RPMI7951 (cell line): ENCODE measurements at places on chromosomes 7 and 10. TPM values are rescaled to one million over a fixed set of nuclear protein-coding genes. Genes with fewer than 3 reads are reported as not detected.

The HPS6 gene
- total RNA-seq: 5.3 and 10.7 TPM in 2 replicates

The TPST1 gene
- total RNA-seq: 35.2 and 36.5 TPM in 2 replicates

The TAS2R41 gene
- total RNA-seq: not detected in 2 replicates

The TFEC gene
- total RNA-seq: under 0.01 TPM in 1 of 2 replicates, not detected in the other

The MALRD1 gene
- total RNA-seq: not detected in 2 replicates

The SLC13A1 gene
- total RNA-seq: not detected in 2 replicates

The FFAR4 gene
- not detected in 2 replicates for total RNA-seq

The CAV2 gene
- total RNA-seq: 74.9 and 109 TPM in 2 replicates

The AEBP1 gene
- 73.7 and 79.7 TPM in 2 replicates for total RNA-seq

The ZNF365 gene
- 4.8 and 6.8 TPM in 2 replicates for total RNA-seq

The ACSL5 gene
- total RNA-seq: 18.5 TPM in 2 replicates

The SEMA4G gene
- total RNA-seq: 0.49 and 0.84 TPM in 2 replicates

The ZFAND2A gene
- 33.0 and 34.9 TPM in 2 replicates for total RNA-seq

The KLF14 gene
- under 0.01 and 0.12 TPM in 2 replicates for total RNA-seq

The GIMAP1 gene
- total RNA-seq: not detected in 2 replicates

The ASAH2 gene
- total RNA-seq: 0.39 and 0.84 TPM in 2 replicates

- DNase-seq: no peak
Measured at GRCh38 chr7:6725003-6725402, 18.3 kb upstream of the ZNF12 start.

- DNase-seq: no peak
Measured at GRCh38 chr10:70283445-70284399, at the start of gene NPFFR1. TSS of gene NPFFR1 (minus strand) at chr10:70284004. CDS start at chr10:70283676, 328 bp downstream.

DNA sequence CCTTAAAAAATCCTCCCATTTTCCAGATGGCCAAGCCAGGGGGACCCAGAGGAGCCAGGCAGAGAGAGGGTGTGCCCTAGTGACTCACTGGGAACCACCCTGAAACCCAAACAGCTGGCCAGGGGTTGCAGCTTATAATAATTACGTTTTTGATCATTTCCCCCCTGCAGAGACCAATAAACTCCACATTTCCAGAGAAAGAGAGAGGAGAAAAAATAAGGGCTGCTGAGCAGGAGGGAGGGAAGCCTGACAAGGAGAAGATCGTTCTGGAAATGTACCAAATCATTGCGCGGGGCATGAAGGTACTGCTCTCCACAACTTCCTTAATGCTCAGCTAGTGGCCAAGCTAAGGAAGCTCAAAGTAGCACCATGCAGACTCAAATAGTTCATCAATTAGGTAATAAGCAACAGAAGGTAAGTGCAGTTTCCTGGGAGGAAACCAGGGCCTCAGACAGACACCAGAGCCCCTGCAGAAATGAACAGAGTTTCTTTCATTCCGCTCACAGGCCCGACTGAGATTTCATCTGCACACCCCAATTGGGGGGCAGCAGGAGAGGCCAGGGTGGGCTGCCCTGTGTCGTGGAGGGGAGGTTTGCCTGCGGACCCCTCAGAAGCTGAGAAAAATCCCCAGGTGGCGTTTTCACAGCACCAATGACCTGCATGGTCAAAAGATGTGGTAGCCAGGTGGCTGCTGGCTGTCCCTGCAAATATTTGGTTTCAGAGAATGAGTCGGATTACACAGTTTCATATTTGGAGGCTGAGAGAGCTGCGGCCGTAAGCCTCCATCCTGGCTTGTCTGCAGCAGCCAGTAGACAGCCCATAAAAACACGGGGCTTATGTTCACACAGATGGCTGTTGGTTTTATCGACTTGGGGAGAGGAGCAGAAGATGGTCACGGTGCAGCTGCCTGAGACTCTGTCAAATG is 153.2 kb upstream of the LYZL2 start:
- DNase-seq: peak; percentile 71

GRCh38 chr7:76294344-76295024 is 8.0 kb upstream of the HSPB1 start:
- DNase-seq: peak; percentile 95

GRCh38 chr10:2887391-2888070 is 179.8 kb upstream of the PFKP start:
- no peak for DNase-seq

DNA sequence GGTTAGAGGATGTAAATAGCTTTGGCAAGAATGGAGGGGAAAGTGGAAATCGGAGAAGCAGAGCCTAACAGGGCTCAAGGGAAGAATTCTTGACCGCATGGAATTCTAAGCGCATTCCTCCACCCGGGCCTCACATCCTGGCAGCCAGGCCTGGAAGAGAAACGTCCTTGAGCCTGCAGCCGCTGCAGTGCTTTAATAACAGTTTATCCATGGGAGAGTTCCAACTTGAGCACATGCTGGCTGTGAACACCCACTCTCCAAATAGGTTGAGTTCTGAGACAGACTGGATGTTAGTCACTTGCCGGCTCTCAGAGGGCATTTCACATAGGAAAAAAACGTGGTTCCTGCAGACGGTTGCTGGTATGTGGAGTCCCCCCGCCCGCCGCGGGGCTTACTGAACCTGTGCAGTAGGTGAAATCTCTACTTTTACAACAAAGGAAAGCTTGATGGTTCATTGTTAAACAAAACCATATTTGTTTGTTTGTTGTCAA is 61.4 kb upstream of the STEAP1B start:
- peak; percentile 100 for DNase-seq

DNA sequence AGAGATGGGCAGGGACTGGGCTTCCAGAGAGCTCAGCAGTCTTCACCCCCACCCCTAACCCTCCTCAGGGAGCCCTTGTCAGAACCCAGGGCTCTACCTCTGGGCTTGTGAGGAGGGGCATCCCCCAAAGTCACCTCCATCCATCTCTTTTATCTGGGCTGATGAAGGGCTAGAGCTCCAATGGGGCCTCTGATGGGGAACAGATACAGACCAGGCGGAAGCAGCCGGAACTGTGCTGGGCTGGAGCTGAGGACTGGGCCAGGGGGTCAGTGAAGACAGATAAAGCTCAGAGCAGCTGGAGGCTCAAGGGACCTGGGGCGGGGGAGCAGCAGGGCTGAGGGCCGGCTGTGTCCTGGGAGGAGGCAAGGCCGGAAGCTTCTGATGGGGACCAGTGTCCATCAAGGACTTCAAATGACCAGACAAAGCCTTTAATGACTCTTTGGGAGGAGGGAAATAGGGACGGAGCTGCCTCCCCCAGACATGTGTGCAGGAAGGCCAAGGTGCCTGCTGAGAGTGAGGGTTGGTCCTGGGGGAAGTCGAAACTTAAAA is 10.2 kb downstream of the KAZALD1 start:
- no peak for DNase-seq

GRCh38 chr10:62637249-62638061 is 167.1 kb upstream of the ADO start:
- DNase-seq: peak; percentile 75

GRCh38 chr10:52703898-52704297 is 68.7 kb downstream of the MBL2 start:
- peak; percentile 40 for DNase-seq

DNA sequence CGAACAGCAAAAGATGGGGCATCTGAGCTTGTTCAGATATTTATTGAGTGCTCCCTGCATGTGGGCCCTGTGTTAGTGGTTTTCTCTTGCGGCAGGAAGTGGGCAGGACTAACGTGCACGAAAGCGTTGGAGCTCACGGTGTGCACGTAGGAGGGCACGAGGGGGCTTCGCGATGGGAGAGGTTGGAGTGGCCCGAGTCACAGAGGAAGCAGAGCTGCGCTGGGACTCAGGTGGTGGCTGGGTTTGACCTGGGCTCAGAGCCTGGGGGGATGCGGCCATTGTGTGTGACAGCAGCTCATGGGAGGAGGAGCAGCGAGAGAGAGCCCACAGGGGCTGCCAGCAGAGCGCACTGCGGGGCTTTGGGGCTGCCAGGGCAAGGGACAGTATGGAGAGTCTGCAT is 7.7 kb downstream of the ZSCAN25 start:
- DNase-seq: no peak

DNA sequence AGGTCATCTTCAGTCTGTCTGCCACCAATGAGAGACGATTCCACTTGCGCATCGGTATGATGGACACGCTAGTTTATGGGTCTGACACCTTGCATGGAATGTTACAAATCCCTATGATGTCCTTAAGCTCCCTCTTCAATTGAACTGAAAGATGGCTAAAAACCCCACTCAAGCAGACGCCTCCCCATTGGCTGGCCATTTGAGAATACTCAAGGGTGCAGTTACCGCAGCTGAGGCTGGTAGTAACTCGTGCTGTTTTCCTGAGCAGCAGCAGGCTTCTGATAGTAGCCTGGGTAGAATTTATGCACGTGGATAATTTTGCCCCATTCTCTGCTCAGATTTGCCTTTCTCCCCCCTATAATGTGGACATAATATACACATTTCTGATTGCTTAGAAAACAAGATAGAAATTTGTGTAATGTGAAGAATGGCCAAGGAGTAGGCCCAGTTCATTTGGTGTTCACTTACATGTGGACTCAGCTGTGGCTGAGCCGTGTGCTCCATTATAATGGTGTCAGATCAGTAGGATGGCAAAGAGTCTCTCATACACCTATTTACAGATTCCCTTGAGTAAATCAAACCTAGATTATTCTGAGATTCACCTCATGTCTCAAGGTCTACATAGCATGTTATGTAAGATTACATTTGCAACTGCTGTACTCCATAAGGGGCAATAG is 142.8 kb downstream of the HIBADH start:
- no peak for DNase-seq

DNA sequence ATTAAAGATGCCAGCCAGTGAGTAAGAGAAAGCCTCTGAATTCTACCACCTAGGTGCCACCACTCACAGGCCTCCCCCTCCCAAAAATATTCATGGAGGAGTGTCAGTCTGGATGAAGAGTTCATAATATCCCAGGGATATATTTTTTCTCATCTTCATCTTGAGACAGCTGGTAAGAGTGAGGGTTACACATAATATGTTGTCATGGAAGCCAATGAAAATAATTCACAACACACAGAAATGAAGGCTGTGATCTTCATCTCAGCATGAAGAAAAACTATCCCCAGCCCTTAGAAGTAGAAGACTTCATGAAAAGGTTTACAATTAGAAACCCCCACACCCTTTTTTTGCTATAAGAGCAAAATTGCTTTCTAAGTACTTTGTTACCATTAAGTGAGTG is 175.6 kb downstream of the DNAH11 start:
- no peak for DNase-seq

DNA sequence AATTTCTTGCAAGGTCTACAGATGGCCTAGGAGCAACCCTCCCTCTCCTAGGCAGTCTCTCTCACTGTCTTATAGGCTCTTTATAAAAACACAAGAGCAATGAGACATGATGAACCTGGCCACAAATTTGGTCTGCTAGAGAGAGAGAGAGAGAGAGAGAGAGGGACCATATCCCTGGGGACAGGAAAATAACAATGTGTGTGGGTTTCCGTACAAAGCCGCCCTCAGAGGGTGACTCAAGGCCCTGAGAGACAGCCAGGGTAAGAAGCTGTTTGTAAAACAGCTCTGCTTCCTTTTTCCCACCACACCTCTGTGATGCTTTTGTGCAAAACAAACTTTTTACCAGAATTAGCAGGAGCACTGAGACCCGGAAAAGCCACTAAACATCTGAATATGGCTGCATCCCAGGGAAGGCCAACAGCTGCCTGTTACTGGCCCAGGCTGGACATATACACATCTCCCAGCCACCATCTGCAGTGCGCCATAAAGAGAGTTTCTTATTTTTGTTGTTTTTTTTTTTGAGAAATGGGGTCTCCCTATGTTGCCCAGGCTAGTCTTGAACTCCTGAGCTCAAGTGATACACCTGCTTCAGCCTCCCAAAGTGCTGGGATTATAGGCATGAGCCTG is 18.4 kb downstream of the GIMAP5 start:
- peak; percentile 13 for DNase-seq

DNA sequence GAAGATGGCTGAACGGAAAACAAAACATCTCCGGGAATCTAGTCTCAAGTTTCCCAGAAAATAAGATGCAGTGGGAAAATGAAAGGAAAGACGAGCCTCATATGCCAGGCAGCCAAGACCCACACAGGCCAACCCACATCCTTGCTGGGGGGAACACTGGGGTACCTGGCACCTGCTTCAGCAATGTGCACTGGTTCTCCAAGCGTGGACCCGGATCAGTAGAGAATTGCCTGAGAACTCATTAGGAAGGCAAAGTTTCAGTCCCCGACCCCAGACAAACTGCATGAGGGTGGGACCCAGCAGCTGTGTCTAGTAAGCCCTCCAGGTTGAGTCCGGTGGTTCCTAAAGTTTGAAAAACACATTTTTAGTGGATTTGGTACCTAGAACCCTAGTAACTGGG is 18.4 kb downstream of the FAM53B start:
- no peak for DNase-seq

DNA sequence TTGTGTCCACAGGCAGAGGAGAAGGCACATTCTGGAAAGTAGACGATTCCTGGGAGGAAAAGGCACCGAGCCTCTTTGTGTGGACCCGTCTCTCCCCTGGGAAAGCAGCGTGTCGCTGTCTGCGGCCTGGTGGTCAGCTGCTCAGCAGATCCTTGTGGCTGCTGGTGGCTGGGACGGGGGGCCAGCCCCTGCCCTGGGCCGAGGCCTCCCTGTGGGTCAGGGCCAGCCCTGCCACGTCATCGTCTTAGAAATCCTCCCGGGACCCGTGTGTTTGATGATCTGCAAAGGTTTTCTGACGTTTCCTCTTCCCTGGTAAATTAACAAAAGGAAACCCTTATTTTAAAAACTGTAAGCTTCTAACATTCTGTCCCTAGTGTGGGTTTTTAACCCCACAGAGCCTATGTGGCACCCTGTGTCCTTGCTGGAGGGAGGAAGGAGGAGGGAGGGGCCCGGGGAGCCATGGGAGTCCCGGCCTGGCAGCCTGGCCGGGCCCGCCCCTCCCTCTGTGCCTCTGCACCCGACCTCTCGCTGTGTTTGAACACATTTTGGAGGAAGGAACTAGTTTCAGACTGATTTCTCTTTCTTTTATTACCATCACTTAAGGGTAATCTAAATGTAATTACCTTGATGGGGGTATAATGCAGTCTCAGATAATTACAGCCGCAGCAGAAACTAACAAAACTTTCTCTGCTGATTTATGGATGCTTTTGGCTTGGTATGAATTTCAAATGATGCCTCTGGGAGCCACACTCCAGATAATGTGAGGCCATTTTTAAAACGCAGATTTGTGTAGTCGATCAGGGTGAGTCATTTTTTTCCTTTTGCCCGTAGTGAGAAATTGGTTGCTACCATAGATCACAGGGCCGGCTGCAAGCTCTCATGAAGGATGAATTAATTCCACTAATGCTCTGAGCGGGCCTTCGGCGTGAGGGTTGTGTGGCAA is 85.5 kb downstream of the NKX6-2 start:
- no peak for DNase-seq

DNA sequence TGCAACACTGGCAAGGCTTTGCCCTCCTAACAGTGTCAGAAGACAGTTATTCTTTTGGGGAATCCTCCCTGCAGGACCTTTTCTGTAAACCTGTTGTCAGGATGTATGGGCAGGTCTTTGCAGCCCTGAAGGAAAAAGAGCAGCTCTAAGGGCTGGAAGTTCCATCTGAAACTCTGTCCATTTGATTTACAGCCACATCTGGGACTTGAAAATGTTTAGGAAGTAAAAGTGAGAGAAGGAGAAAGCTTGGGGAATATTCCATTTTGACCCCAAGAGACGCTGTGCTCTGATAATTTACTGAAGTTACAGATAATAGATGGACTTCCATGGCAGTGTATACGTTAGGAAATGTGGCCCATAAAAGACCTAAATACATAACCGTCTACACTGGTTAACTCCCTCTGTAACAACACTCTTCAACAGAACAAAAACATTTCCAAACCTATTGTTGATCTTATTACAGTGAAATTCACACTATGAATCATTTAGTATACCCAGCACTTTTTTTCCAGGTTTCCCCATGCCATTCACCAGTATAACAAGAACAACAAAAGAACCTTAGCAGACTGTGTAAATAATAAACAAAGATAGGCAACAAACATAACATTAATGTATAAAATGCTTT is 89.1 kb downstream of the KIAA1549 start:
- no peak for DNase-seq
